ENCODE measurements at places on chromosomes 12 and 14. TPM values are rescaled to one million over a fixed set of nuclear protein-coding genes. Genes with fewer than 3 reads are reported as not detected.

- no peak overlapping the region for H3K27ac ChIP-seq
- H3K4me3 ChIP-seq: no peak overlapping the region
- DNase-seq: no peak
- H3K27me3 ChIP-seq: peaks cover 7% of the 10 kb centered on the region
- no peaks in the 10 kb centered on the region for H3K36me3 ChIP-seq
- no peaks in the 10 kb centered on the region for H3K4me1 ChIP-seq
Observed at GRCh38 chr12:63498239-63498638, 170.1 kb downstream of the DPY19L2 start.

- H3K36me3 ChIP-seq: no peaks in the 10 kb centered on the region
- H3K4me1 ChIP-seq: no peaks in the 10 kb centered on the region
- no peak overlapping the region for H3K27ac ChIP-seq
- no peaks in the 10 kb centered on the region for H3K27me3 ChIP-seq
- DNase-seq: no peak
Observed at GRCh38 chr12:91222746-91223145, 40.1 kb upstream of the DCN start.

- peaks cover 12% of the 10 kb centered on the region for H3K4me1 ChIP-seq
- H3K27ac ChIP-seq: no peak overlapping the region
- DNase-seq: no peak
- H3K36me3 ChIP-seq: no peaks in the 10 kb centered on the region
- no peaks in the 10 kb centered on the region for H3K27me3 ChIP-seq
Observed at GRCh38 chr14:103883263-103883523, 35.8 kb upstream of the PPP1R13B start.

GRCh38 chr14:26078561-26078960, 519.3 kb downstream of the NOVA1 start:
- H3K27ac ChIP-seq: no peak overlapping the region
- DNase-seq: no peak
- no peak overlapping the region for H3K4me3 ChIP-seq
- H3K27me3 ChIP-seq: no peaks in the 10 kb centered on the region
- H3K36me3 ChIP-seq: no peaks in the 10 kb centered on the region

- H3K27me3 ChIP-seq: peaks cover 3% of the 10 kb centered on the region
- no peaks in the 10 kb centered on the region for H3K36me3 ChIP-seq
- no peak for DNase-seq
Observed at GRCh38 chr14:104451474-104451873, 128.1 kb upstream of the C14orf180 start.

DNA sequence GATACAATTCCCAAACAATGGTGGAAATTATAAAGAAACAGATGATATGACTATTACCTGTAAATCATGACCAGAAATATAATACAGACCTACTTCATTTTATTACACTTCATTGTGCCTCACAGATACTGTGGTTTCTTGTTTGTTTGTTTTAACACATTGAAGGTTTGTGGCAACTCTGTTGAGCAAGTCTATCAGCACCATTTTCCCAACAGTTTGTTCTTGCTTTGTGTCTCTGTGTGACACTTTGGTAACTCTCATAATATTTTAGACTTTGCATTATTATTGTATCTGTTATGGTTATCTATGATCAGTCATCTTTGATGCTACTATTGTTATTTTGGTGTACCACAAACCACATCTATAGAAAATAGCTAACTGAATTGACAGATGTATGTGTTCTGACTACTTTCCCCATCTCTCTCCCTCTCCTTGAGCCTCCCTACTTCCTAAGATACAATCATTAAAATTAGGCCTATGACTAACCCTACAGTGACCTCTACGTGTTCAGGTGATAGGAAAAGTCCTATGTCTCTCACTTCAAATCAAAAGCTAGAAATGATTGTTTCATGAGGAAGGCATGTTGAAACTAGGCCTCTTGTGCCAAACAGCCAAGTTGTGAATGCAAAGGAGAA, 49.1 kb downstream of the FBXO33 start:
- H3K36me3 ChIP-seq: no peaks in the 10 kb centered on the region

- H3K4me1 ChIP-seq: no peaks in the 10 kb centered on the region
- no peaks in the 10 kb centered on the region for H3K36me3 ChIP-seq
- H3K27ac ChIP-seq: no peak overlapping the region
- peak; percentile 50 for DNase-seq
Observed at GRCh38 chr12:77685112-77685511, 145.6 kb upstream of the NAV3 start.

DNA sequence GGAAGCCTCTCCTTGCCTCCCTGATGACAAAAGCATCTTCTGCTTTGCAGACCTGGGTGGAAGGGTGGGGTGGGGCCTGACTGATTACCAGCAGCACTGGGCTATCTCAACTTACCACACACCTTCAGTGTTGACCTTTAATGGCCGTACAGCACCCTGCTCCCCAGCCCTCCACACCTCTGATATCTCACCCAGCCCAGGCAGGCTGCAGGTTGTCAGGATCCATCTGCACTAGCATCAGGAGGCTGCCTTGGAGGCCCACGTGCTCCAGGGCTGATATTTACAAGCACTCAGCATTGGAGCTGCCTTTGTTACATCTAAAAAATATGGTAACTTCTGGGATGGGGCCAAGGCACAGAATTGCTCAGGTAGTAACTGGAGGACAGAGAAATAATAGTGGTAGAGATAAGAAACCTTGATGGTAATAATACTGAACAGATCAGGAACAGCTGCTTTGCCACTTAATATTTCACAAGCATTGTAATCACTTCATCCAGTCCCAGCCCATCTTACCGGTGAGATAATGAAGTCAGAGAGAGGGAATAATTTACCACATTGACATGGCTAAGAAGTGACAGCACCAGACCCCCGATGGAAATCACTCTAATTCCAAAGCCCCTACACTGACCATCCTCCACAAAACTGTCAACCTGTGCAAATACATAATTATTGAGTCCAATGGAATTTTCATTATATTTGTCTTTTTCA, 125.2 kb upstream of the RFLNA start:
- H3K36me3 ChIP-seq: no peaks in the 10 kb centered on the region
- no peak overlapping the region for H3K4me3 ChIP-seq
- H3K27me3 ChIP-seq: no peaks in the 10 kb centered on the region
- no peaks in the 10 kb centered on the region for H3K4me1 ChIP-seq

DNA sequence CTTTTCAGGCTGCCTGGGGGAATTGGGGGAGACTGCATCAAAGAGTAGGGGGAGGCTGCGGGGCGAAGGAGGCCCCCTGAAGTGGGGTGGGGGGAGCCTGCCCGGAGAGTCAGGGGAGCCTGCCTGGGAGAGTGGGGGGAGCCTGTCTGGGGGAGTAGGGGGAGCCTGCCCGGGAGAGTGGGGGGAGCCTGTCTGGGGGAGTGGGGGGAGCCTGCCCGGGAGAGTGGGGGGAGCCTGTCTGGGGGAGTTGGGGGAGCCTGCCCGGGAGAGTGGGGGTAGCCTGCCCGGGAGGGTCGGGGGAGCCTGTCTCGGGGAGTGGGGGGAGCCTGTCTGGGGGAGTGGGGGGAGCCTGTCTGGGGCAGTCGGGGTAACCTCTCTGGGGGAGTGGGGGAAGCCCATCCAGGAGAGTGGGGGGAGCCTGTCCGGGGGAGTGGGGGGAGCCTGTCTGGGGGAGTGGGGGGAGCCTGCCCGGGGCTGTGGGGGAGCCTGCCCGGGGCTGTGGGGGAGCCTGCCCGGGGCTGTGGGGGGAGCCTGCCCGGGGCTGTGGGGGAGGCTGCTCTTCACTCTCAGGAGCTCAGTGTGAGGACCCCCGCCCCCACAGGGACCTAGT, 6.5 kb upstream of the DEGS2 start:
- H3K4me3 ChIP-seq: no peak overlapping the region
- no peaks in the 10 kb centered on the region for H3K36me3 ChIP-seq
- no peak overlapping the region for H3K27ac ChIP-seq
- H3K27me3 ChIP-seq: no peaks in the 10 kb centered on the region
- no peak for DNase-seq

DNA sequence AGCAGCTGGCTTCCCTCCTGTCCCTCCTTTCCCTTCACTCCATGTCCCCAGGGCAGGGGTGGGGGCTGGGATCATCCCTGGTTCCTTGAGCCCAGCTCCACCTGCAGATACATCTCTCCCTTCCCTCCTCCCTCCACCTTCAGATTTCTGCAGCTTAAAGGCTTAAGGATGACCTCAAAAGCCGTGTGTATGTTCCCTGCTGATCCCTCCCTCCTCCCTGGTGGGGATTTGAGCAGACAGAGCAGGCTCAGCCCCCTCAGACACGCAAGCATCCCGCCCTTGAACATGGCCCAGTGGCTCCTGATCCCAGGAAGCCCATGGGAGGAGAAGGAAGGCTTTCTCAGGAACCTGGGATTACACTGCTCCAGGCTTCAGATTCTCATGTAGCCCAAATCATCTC, 82.9 kb upstream of the RIN3 start:
- no peaks in the 10 kb centered on the region for H3K4me1 ChIP-seq
- no peak overlapping the region for H3K27ac ChIP-seq
- no peak for DNase-seq
- H3K36me3 ChIP-seq: no peaks in the 10 kb centered on the region
- no peak overlapping the region for H3K4me3 ChIP-seq

DNA sequence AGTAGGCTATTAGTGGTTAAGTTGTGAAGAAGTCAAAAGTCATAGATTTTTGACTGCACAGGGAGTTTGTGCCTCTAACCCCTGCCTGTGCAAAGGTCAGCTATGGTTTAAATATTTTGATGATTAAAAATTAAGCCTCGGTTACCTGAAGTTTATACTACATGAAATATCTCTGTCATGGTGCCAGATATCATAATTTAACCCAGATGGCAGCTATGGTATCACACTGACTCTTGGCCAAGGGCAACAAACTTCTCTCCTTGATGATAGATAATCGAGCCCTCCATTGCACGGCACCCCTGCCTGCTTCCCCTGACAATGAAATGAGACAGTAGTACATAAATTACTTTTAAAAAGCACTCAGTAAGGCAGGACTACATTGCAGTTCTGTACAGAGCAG, 80.8 kb downstream of the SLC35F4 start:
- no peaks in the 10 kb centered on the region for H3K4me1 ChIP-seq
- H3K36me3 ChIP-seq: no peaks in the 10 kb centered on the region
- no peak overlapping the region for H3K27ac ChIP-seq
- no peaks in the 10 kb centered on the region for H3K27me3 ChIP-seq
- no peak overlapping the region for H3K4me3 ChIP-seq

DNA sequence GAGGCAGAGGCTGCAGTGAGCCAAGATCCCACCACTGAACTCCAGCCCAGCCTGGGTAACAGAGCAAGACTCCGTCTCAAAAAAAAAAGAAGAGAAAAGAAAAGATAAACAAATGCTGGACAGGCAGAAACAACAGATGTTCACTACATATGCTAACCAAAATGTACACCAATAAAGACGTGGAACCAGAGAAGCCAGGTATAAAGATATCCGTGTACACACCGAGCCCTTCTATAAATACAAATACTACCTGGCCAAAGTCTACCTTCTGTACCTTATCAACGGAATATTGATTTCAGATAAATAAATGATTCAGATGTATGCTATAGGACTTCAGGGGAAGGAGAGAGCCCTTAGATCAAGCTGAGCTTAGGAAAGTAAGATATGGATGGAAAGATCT, 10.8 kb upstream of the KRT8 start:
- peaks cover 5% of the 10 kb centered on the region for H3K4me1 ChIP-seq
- no peaks in the 10 kb centered on the region for H3K27me3 ChIP-seq
- no peak overlapping the region for H3K4me3 ChIP-seq
- no peaks in the 10 kb centered on the region for H3K36me3 ChIP-seq
- DNase-seq: no peak

DNA sequence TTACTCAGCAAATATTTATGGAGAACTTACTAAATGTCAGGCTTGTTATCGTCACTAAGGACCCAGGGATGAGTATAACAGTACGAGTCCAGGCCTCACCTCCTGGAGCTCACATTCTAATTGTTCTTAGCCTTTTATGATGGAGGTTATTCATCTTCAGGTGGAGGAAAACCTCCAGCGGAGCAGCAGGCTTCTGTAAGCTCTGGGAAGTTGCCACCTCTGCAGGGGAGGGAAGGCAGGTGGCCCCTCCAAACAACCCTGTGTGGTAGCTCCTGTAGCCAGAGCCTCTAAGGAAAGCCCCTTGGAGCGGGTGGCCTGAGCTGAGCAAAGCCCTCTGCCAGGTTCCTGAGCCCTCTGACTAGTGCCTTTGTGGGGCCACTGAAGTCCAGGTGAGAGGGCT, 104.1 kb downstream of the SMOC1 start:
- no peak overlapping the region for H3K27ac ChIP-seq
- peaks cover 2% of the 10 kb centered on the region for H3K27me3 ChIP-seq
- H3K36me3 ChIP-seq: no peaks in the 10 kb centered on the region
- DNase-seq: no peak
- no peak overlapping the region for H3K4me3 ChIP-seq
- no peaks in the 10 kb centered on the region for H3K4me1 ChIP-seq

DNA sequence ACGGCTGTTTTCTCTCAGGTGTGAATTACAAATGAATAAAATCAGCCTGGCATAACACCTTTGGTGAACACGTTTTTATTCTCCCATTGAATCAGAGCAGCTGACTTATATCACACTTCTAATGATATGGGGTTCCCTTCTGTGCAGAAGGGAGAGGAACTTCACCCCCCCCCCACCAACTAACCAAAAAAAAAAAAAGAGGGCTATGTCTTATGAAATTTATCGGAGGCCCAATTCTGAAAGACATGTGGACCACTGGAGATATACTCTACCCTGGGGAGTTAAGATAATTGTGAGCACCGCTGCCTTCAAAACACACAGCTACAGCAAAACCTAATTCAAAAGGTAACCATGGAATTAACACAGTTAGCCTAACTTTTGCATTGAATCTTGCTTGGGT, 4.6 kb downstream of the BCL11B start:
- DNase-seq: no peak
- no peaks in the 10 kb centered on the region for H3K36me3 ChIP-seq
- H3K4me1 ChIP-seq: peaks cover 2% of the 10 kb centered on the region
- H3K27me3 ChIP-seq: peaks cover 13% of the 10 kb centered on the region

GRCh38 chr14:90608929-90609341, 207.3 kb downstream of the TTC7B start:
- H3K27ac ChIP-seq: no peak overlapping the region
- no peaks in the 10 kb centered on the region for H3K4me1 ChIP-seq
- no peaks in the 10 kb centered on the region for H3K36me3 ChIP-seq

- H3K27me3 ChIP-seq: no peaks in the 10 kb centered on the region
- no peaks in the 10 kb centered on the region for H3K4me1 ChIP-seq
- DNase-seq: no peak
- H3K4me3 ChIP-seq: no peak overlapping the region
- H3K36me3 ChIP-seq: no peaks in the 10 kb centered on the region
- no peak overlapping the region for H3K27ac ChIP-seq
Observed at GRCh38 chr12:66024949-66025348, 105.6 kb downstream of the LLPH start.

- DNase-seq: no peak
- H3K36me3 ChIP-seq: no peaks in the 10 kb centered on the region
- no peaks in the 10 kb centered on the region for H3K27me3 ChIP-seq
- no peak overlapping the region for H3K4me3 ChIP-seq
Observed at GRCh38 chr14:98966016-98966415, 306.0 kb downstream of the BCL11B start.

RBP5 gene
- not detected for total RNA-seq

MYH6 gene
- total RNA-seq: not detected

CD163L1 gene
- not detected for total RNA-seq

Measured in Panc1 (cell line).